ENCODE measurements at places on chromosomes 6 and 20.

DNA sequence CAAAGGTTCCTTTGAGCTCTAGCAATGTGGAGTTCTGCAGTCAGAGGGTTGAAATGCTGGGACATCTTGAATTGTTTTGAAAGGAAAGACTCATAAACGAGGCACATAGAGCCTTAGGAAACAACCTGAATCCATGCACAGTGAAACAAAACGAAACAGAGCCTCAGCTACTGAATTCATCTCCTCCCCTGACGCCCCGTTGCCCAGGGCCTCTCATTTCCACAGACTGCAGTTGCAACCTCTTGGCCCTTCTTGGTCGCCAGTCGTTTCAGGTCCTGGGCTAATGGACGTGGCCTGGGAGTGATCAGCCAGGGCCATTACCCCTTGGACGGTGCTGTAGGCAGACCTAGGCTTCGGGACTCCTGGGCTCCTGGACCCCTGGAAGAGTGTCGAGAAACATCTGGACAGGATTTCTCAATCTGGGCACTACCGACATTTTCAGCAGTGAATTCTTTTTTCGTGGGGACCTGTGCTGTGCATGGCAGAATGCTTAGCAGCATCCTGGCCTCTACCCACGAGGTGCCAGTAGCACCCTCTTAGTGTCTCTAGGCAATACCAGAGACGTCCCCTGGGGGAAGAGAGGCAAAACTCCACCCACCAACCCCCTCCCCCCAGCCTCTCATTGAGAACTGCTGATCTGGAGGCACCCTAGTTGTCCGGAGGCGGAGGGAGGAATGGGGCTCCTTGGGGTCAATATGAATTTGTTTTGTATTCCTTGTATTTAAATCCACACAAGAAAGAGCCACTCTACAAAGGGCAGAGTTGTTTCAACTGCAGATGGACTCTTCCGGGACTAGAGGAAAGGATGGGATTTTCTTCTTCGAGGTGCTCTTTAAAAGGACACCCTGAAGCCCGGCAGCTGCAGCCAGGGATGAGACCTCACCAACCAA, 50.2 kb downstream of the TMEM242 start:
- no peak for DNase-seq

- DNase-seq: peak; percentile 59
Measured at GRCh38 chr20:57392512-57393271, 1.5 kb downstream of the RBM38 start.

DNA sequence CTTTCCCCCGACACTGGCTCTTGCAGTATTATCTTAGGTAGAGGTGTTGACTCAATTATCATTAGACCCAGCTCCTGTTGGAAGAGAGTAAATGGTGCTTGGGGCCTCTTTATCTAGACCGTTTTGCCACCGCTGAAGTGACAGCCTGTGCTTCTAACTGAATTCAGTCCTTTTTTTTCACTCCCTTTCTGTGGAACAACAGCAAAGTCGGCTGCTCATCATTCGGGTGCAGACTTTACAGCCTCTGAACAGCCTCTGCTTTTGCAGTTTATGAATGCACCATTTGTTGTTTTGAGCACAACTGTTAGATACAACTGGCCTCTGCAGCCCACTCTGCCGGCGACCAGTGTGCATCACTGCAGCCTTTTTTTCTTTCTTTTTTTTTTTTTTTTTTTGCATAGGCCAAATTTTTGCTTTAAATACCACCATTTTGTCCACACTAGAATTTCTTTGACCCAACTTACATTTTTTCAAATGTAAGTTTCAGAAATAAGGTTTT, 35.8 kb downstream of the RREB1 start:
- no peak for DNase-seq

DNA sequence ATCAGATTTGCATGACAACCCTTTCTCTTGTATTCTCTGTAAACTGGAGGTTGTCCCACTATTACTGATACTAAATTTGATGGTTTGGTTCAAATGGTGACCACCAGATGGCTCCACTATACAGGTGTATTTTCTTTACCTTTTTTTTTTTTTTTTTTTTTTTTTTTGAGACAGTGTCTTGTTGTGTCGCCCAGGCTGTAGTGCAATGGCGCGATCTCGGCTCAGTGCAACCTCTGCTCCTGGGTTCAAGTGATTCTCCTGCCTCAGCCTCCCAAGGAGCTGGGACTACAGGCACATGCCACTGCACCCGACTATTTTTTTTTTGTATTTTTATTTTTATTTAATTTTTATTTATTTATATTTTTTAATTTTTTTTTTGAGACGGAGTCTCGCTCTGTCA, 6.6 kb upstream of the WTAP start:
- peak; percentile 54 for DNase-seq

- DNase-seq: no peak
Measured at GRCh38 chr6:49549691-49550491, 577 bp upstream of the C6orf141 start.

- DNase-seq: no peak
Measured at GRCh38 chr20:2350606-2351005, 30.1 kb upstream of the TGM6 start.

DNA sequence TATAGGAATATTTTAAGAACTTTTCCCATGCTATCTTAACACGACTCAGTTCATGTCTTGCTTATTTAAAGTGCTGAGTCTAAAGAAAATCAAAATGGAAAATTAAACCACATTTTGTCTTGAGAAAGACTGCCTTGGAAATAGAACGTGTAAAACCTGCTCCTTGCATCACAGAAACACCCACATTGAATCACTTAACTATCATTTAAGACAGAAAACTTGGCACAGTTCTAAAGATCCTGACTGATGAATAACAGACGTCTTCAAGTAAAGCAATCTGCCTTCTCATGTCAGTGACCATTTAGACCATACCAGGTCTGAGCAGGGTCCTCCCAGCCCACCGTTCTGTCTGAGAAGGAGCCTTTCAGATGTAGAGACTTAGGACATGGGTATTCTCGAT, 7.4 kb downstream of the PERP start:
- DNase-seq: no peak

DNA sequence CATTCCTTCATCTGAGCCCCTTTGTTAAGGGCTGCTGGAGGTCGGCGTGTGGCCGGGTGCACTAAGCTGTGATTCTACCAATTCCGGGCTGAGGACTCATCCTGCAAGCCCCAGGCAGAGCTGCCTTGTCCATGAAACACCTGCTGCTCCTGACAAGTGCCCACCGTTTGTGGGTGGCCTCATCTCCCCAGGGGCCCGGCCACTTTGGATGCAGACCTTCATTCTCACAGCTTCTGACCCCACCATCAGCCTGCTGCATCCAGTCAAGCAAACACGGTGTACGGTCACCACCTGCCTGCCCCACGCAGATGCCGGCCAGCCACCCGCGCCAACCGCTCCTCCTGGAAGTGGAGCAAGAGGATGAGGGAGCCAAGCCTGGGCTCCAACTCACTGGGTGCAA, 382.7 kb downstream of the THBS2 start:
- no peak for DNase-seq

- DNase-seq: no peak
Measured at GRCh38 chr6:127497410-127497809, 21.7 kb downstream of the MTCL3 start.

- no peak for DNase-seq
Measured at GRCh38 chr20:36861875-36862801, 13.8 kb upstream of the TLDC2 start.

- DNase-seq: no peak
Measured at GRCh38 chr6:112865131-112865530, 518.0 kb downstream of the RFPL4B start.

DNA sequence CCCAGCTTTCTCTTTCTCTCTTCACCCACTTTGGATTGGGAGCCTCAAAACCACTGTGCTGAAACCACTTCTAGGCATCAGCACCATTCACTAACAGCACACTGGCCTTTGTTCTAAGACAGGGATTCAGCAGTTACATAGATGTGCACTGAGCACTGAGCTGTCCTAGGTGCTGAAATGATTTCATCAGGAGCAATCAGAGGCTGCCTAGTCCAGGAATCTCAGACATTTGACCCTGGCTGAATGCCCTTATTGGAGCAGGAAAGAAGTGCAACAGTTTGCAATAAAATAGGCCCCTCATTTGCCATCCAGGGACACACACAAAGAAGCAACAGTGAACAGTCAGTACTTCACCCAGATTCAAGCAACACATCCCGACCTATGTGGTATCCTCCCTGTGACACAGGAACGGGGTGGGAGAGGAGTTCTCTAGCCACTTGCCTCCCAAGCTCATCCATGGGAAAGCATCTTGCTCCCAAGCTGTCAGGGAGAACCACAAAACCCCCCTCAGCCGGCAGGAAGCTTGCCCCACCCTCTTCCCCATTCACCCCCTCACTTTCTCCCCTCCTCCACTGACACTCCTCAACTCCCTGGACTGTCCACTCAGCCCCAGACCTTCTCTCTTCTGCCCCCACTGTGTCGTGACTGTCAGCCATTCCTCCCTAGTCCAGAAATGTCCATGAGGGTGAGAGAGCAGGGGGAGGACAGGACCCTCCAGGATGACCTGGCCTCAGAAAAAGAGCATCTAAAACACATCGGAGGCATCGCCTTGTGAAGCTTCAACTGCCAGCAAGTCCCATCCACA, 304.4 kb downstream of the PREX1 start:
- DNase-seq: peak; percentile 71

- no peak for DNase-seq
Measured at GRCh38 chr6:75306064-75306463, 21.5 kb upstream of the TMEM30A start.

GRCh38 chr6:101986476-101986875, 593.0 kb downstream of the GRIK2 start:
- no peak for DNase-seq

- no peak for DNase-seq
Measured at GRCh38 chr6:13492357-13492756, 5.0 kb upstream of the GFOD1 start.

GRCh38 chr6:158072083-158072721, 90.5 kb downstream of the SYNJ2 start:
- DNase-seq: peak; percentile 86

- DNase-seq: no peak
Measured at GRCh38 chr20:33771938-33772337, 39.2 kb upstream of the CHMP4B start.

DNA sequence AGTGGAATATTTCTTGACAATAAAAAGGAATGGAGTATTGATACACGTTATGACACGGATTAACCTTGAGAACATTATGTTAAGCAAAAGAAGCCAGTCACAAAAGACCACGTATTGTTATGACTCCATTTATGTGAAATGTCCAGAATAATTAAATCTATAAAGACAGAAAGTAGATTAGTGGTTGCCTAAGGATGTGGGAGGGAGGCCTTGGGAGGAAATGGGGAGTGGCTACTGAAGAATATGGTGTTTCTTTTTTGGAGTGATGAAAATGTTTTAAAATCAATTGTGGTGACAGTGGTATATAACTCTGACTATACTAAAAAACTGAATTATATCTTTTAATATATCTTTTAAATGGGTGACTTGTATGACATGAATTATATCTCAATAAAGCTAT, 30.1 kb downstream of the TRPC4AP start:
- no peak for DNase-seq

GRCh38 chr20:32963176-32963575, 41.1 kb downstream of the SUN5 start:
- no peak for DNase-seq

DNA sequence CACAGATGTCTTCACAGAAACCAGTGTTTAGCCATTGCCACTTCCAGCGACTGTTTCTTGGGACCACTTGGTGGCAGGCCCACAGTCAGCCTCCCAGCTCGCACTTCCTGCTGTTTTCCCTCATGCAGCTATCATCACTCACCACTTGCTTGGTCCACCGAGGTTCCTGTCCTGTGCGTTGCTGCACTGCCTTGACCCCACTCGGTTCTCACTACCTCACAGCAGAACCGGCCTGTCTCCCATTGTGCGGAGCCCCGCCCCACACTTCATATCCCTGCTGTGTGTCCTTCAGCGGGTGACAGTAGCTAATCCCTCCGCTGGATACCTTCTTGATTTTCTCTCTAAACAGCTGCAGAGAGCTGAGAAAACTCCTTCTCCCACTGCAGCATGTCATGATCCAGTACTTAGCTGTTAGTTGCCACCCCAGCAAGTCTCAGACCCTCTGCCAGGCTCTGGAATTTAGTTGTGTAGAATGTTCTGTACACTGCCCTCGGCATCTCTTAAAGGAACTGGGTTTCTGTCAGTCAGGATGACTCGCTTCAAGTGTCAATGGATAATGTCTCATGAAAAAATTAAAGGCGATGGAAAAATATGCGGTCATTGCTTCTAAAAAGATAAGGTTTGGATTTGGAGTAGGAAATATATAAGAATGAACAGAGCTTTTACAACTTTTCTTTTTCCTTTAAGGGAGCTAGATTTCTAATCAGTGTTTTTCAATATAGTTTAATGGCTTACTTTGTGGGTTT, 208.0 kb downstream of the FARS2 start:
- DNase-seq: no peak

- no peak for DNase-seq
Measured at GRCh38 chr6:135604035-135604860, 106.7 kb upstream of the AHI1 start.

DNA sequence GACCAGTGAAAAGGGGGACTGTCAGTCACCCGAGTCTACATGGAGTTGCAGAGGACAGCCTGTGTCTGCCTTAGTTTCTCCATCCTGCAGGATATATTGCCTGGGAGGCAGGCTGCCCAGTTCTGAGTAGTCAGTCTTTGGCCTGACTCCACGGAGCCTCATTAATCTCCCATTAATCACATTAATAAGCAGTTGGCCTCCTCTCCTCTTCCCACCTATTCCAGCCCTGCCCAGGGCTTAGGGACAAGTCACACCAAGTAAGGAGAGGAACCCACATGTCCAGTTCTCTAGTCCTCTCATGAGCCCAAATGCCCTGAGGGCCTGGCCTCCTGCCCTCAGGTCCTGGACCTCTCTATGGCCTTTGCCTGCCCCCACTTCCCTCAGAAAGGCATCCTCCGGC, 1.3 kb upstream of the MUCL3 start:
- no peak for DNase-seq

DNA sequence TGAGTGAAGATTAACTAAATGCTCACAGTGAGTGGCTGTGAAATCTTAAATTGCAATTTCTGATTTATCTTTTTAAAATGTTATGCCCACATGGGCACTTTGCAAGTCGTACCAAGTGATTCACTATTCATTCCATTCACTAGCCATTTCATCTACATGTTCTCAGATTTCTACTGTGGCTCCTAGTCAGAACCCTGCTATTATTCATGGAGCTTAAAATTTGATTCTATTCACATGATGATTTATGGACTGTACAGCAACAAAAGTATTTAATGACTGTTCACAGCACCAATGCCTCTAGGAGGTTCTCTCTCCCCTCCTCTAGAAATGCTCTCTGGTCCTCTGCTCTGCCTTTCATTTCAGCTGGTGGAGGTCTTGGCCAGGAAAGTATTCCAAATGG, 133.5 kb upstream of the MAP3K7 start:
- no peak for DNase-seq

DNA sequence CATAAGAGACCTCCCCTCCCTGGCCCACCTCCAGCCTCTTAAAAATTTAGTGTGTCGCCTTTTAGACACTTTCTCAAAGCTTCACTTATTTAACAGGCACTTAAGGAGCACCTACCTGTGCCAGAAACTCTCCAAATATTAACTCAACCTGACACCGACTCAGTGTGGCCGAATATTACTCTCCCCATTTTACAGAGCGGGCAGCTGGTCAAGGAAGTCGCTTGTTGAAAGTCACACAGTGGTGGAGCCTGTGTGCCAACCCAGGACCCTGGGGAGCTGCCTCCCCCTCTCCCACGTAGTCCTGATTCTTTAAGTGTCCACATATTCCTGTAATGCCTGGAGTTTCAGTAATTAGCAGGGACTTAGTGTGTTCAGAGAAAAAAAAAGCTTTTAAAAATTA, 1.0 kb upstream of the PMEPA1 start:
- no peak for DNase-seq

All from GM13977 (cell line).